Hematopoietic multipotent progenitor cell treated with erythropoietin and hydrocortisone succinate and interleukin-3 and kit ligand, for 4 days (in vitro differentiated cells): ENCODE measurements at places on chromosomes 13 and 19.

DNA sequence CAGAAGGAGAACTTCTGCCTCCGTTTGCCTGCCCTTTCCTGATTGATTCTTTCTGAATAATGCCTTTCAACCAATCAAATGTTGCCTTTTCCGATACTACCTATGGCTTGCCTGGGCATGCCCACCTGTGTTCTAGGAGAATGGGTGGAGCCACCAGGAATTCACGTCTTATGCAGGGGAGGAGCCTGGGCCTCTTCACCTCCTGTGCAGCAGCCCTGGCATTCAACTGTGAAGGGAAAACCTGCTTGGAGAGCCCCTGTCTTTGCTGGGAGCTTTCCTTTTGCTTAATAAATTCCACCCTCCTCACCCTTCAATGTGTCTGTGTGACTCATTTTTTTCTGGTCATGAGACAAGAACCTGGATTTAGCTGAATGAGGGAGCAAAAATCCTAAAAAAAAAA is 730.7 kb downstream of the UQCRFS1 start:
- no peak for DNase-seq

GRCh38 chr13:73167028-73167820 is 108.4 kb downstream of the KLF5 start:
- no peak for DNase-seq

DNA sequence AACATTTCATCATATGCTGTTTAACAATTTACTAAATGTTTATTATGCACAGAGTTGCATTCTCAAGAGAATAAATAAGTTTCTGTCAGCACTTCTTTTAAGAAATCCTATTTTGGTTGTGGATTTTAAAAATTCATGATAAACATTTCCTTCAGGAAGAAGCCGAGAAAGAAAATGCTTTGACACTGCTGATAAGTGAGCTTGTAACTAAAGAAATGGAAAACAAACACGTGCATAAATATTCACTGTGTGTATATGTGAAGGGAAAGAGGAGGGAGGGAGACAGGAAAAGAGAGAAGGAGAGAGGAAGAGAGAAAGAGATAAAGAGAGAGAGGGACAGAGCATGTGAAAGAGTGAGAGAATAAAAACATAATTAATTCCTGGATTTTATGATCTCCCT is 1165.0 kb downstream of the DIAPH3 start:
- DNase-seq = no peak

GRCh38 chr19:11420429-11421370 is 1.6 kb upstream of the RGL3 start:
- no peak for DNase-seq

GRCh38 chr13:42561752-42562467 is 12.0 kb upstream of the TNFSF11 start:
- no peak for DNase-seq
